NCI-H1105 (cell line): ENCODE measurements at places on chromosomes 11 and 22.

DNA sequence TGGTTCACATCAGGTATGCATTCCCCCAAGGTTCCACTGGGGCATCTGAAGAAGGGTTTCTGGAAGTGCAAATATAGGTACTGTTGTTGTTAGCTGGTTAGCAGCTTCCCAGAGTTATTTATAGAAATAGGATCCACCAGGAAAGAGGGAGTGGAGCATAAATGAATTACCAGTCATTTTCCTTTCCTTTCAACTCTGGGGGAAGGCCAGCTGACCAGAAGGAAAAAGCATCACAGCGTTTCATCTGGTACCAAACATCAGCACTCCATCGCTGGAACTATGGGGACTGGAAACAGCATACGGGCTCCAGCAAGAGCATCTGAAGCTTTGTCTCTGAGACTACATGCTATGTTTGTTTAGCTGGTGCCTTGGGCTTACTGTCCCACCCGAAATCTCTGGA, 378.2 kb upstream of the NARS2 start:
- DNase-seq: no peak

GRCh38 chr11:13348305-13348704, 70.7 kb downstream of the BMAL1 start:
- no peak for DNase-seq

DNA sequence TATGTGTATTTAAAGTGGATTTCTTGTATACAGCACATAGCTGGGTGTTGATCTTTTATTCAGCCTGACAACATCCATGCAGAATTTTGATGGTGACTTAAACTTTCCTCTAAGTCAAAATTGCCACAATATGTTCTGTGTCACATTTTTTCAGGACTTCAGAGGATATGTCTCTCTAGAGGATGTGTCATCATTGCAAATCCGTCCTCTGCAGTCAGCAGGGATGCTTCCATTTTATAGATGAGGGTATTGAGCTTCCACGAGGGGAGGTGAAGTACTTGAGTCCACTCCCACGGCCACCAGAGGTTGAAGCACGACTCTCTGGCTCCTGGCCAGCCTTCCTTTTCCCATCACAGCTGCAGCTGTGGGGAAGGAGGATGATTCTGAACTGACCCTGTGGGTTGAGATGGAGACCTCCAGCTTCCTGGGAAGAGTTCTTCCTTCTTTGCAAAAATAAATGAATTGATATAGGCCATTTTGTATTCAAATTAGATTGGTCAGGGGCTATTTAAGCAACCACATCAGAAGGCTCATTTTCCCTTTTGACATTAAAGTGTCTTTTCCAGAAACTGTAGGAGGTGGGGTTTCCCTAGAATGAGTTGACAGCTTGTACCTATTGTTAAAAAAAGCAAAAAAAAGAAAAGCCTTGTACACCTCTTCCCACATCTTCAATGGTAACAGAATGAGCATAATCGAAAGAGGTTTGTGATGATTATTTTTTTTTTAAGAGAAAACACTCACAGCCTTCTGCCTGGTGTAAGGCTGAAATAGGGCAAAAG, 55.2 kb upstream of the MYEOV start:
- no peak for DNase-seq

- DNase-seq: no peak
Observed at GRCh38 chr22:30617819-30618218, 10.8 kb downstream of the TCN2 start.

DNA sequence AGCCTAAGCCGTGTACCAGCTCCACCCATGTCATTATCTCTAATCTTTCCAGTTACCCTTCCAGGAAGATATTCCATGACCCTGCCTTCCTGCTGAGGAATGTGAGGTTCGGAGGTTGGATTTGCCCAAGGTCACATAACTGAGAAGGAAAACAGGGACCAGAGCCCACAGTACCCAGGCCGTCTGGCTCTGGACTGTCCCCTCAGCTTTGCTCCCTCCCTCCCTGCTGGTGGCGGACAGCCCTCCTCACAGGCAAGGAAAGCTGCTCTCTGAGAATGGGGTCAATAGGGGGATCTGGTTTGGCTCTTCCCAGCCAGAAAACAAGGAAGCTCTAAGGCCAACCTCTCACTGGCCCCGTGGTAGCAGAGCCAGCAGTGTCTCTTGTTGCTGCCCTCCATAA, 63.3 kb downstream of the SYN3 start:
- DNase-seq: no peak

GRCh38 chr11:117774553-117774952, 22.5 kb downstream of the DSCAML1 start:
- DNase-seq: no peak

GRCh38 chr11:59243633-59244032, 30.9 kb upstream of the MPEG1 start:
- no peak for DNase-seq

- DNase-seq: no peak
Observed at GRCh38 chr22:43625242-43625641, 186.9 kb downstream of the EFCAB6 start.

DNA sequence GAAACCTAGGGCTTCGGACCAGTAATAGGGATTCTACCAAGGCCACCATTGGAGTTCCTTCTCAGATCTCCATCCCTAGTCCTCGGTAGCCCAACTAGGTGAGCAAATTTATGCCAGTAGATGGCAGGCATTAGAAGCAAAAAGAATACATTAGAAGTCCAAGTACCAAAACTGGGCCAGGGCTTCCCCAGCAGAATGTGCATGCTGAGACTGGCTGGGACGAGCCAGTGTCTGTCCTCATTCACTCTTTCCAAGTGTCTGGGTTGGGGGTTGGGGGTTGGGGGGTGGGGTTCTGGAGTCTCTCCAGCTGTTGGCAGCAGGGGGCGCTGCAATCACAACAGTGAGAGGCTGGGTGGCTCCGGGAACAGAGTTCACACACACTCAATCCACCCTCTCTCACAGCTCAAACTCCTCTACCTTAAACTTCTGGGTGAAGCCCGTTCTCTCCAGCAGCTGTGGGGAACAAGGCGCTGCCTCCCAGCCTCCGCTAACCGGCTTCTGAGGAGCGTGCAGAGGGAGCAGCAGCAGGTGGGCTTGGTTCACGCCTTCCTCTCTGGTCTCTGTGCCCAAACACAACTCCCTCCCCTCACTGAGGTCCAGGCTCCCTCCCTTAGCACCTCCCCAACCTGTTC, 57.5 kb downstream of the BTG4 start:
- DNase-seq: peak; percentile 40
